ENCODE measurements at places on chromosomes 4 and X.

DNA sequence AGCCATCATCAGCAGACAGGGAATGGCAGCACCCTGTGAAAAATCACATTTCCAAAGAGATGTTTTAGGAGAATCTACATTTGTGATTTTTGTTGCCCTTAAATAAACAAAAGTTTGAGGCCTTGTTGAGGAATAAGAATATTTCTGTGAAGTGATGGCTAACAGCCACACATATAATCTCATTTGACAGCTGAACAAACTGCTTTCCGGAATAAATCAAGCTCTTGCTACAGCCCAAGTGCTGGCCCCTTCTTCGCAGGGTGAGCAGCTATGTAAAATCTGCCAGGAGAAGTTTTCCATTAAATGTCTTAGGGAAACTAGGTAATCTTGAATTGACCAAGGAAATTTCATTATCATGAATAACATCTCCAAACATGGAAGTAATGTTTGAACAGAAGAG, 106.4 kb upstream of the GPM6B start:
- no peak for DNase-seq

- DNase-seq: no peak
These were observed 184.8 kb downstream of the FBXW7 start for GRCh38 chr4:152351080-152351479.

DNA sequence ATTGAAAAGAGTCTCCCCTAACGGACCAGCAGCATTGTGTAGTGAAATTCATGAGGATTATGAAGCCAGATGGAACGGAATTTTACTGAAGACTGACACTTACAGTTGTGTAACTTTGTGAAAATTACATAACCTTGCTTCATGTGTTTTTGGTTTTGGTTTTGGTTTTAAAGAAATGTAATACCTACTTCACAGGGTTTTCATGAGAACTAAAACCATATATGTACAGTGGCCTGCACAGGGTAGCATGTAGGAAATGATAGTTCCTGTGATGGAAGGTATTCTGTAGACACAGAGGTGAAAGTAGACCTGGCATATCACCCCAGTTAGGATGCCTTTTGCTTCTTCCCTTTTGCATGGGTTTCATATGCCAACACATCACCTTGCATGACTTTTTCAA, 247.0 kb downstream of the BANK1 start:
- no peak for DNase-seq

GRCh38 chr4:140239311-140239710, 85.3 kb upstream of the MAML3 start:
- DNase-seq: no peak

GRCh38 chrX:78687586-78687985, 28.5 kb upstream of the RTL3 start:
- no peak for DNase-seq

DNA sequence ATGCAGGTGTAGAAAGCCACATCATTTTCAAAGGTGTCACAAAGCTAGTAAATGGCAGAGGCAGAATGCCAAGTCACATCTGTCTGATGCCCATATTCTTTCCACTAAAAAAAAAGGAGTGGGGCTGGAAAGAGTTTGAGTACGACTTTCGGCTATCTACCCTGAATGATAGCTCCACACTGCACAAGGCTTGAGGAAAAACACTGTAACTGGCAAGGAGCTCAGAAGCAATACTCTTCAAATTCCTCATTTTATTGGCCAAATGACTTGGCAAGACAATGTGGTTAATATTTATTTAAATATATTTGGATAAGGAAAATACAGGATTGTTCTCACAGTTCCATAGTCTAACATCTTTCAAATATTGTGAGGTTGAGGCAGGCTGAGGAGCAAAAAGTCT, 5.4 kb upstream of the ADH1C start:
- no peak for DNase-seq

- DNase-seq: no peak
These were observed 264.6 kb upstream of the CLNK start for GRCh38 chr4:10949039-10949733.

Measured in KG1 (cell line).